ENCODE measurements at places on chromosomes 4 and X.

GRCh38 chrX:16687514-16687913 is 25.0 kb downstream of the CTPS2 start:
- no peak for DNase-seq

- DNase-seq = no peak
Observed at GRCh38 chr4:178344096-178344495, 901.9 kb upstream of the AGA start.

GRCh38 chrX:10104958-10105658 is 51.7 kb upstream of the CLCN4 start:
- DNase-seq = no peak

GRCh38 chrX:134749706-134750445 is 91.6 kb upstream of the PLAC1 start:
- DNase-seq = no peak

DNA sequence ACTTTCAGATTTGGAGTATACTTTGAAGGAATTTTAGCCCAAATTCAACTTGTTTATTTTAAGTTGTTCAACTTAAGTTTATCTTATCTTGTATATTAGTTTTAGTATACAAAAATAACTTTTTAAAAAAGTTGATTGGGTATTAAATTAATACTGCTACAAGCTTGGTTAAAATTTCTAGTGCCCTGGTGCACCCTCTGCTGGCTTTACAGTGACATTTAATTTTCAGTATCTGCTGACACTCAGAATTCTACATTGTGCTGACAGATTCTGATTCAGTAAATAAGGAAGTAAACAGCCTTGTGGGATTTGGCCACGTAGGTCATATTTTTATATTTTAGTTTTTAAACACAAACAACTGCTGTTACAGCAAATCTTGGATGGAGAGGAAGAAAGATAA is 2.9 kb downstream of the EDA start:
- DNase-seq = no peak

GRCh38 chr4:33064238-33064637 is 2344.1 kb downstream of the PCDH7 start:
- no peak for DNase-seq

DNA sequence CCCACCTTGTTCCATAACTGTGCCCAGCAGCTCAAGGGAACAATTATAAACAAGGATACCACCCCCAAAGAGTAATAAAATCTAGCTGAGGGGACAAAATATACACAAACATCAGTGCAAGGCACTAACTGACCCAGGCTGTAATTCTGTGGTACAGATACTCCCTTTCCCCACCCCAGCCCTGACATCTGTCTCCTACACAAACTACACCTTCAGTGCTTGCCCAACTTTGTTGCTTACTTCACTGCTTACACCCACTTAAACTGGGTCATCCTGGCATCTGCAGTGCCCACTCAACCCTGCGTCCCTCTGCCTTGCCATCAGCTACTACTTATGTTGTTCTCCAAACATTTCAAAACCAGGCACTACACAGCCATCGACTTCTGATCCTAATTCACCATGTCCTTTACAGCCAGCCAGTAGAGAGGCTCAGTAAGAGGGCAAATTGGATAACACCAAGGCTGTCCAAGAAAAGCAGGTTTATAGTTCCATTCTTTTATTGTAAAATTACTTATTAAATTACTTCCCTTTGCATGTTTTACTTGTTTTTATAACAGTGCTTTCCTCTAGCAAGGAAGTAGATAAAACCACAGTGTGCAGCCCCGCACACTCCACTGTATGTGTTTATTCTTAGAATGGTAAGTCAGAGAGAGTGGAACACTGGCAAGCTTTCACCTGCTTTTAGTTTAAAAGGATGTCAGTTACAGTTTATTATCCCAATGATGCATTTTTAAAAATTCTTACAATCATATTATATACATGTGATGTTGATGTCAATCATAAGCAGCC is 149.6 kb downstream of the INPP4B start:
- DNase-seq = no peak

GRCh38 chr4:143343276-143343831 is 6.7 kb downstream of the GAB1 start:
- DNase-seq = no peak

- no peak for DNase-seq
Observed at GRCh38 chr4:114028071-114028470, 48.6 kb upstream of the ARSJ start.

DNA sequence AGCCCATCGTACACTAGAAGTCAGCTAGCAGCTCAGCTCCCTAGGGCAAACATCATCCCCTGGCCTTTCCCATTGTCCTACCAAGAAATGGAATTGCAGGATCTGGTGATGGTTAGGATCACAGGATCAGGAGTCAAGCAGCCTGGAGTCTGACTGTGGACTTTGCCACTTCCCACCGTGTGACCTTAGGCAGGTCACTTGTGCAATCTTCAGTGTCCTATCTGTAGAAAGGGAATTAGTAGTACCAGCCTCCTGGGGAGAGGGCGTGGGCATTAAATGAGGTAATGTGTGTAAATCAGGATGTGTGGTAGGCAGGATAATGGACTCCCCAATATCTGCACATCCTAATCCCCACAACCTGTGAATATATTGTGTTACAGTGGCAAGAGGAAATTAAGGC is 38.6 kb upstream of the APLN start:
- DNase-seq = no peak

- DNase-seq = peak; percentile 17
Observed at GRCh38 chr4:184453365-184454160, 20.8 kb downstream of the IRF2 start.

- DNase-seq = no peak
Observed at GRCh38 chr4:108535757-108536156, 84.6 kb upstream of the RPL34 start.

- no peak for DNase-seq
Observed at GRCh38 chrX:72080800-72081199, 50.9 kb downstream of the RTL5 start.

GRCh38 chr4:115780268-115780667 is 666.8 kb upstream of the NDST4 start:
- DNase-seq = no peak

- DNase-seq = no peak
Observed at GRCh38 chrX:107562482-107562881, 65.8 kb upstream of the PRPS1 start.

- no peak for DNase-seq
Observed at GRCh38 chrX:46757052-46757451, 1.9 kb downstream of the SLC9A7 start.

DNA sequence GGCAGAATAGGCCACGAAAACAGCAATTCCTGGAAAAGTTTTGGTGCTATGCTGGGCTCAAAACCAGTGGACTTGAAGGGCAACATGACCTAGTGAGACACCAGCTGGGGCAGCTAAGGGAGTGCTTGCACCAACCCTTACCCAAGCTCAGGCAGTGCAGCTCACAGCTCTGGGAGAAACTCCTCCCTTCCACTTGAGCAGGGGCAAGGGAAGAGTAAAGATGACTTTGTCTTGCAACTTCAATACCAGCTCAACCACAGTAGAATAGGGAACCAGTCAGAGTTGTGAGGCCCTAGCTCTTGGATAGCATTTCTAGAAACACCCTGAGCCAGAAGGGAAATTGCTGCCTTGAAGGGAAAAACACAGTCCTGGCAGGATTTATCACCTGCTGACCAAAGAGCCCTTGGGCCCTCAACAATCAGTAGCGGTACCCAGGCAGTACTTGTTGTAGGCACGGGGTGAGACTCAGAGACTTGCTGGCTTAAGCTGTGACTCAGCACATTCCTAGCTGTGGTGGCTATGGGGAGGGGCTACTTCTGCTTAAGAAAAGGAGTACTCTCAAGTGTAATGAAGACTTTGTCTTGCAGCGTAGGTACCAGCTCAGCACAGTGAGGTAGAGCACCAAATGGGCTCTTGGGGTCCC is 19.7 kb upstream of the ABCG2 start:
- no peak for DNase-seq

DNA sequence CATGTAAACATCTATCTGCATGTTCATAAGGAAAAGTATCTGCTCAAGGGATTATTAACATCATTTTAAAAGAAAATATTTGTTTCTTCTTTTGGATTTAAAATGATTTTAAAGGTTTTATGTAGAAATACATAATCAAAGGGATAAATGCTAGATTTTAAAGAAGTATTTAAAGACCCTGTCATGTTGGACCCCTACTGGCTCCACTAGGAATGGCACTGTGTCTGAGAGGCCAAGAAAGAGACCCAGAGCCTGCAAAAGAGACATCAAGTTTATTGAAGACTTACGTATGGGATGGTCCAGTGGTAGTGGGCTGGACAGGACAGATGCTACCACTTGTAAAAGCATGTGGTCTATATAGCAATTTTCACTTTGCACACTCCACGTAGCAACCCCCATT is 78.7 kb upstream of the PCDH18 start:
- no peak for DNase-seq

DNA sequence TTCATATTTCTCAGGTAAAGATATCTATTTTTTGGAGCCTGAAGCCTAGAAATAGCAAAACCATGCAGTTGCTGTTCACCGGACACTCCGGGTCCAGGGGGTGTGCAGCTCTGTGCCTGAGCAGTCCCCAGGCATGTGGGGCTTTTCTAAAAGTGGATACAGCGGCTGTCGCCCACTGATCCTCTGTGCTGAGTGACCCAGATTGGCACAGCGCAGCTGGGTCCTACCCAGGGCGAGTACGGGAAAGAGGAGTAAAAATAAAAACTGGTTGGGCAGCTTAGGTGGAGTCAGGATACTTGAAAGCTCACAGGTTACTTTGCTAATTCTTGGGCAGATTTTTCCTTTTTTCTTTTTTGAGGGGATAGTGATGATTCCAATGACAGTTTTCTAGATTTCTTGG is 118.8 kb downstream of the UCHL1 start:
- no peak for DNase-seq

GRCh38 chrX:37818031-37818430 is 29.3 kb downstream of the DYNLT3 start:
- DNase-seq = no peak

DNA sequence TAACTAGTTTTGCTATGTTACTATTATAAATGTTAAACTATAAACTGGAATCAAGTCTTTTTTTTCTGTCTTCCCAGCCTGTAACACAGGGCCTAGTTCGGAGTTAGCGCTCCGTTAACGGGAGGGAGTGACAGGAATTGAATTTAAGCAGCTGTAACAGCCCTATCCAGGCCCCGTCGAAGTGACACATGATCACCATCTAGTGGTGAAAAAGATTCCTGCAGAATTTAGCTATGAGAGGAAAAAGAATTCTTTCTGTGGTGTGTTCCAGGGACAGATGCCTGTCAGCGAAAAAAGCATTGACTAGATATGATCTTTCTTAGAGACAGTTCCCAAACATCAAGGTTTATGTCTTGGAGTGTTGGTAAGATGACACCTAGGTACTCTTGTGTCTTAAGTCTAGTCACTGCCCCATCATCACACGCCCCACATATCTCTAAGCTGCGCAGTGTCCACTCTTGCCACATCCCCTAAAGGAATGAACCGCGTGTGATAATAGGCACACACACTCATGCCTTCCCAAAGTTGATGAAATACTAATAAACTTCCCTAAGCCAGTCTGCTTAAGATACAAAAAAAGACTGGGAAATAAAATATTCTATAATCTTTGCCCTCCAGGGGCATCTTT is 2.1 kb downstream of the GAB3 start:
- DNase-seq = peak; percentile 26

DNA sequence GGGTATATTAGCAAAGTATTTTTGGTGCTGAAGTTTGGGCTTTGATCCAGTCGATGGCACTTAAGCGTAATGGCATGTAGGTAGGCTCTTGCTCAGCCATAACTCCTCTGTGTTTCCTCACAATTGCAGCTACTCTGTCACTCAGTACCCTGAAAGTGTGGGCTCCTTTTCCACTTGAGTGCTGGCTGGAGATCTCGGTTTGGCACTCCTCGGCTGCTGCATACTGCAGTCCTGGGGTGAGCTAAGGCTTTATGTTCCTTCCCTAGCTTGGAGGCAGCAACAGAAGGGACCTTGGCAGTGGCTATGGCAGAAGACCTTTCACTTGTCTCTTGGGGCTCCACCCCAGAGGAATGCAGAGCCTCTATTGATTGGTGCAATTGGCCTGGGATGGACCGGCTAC is 106.7 kb upstream of the GRXCR1 start:
- DNase-seq = no peak

- no peak for DNase-seq
Observed at GRCh38 chr4:39341075-39341725, 25.0 kb downstream of the RFC1 start.

DNA sequence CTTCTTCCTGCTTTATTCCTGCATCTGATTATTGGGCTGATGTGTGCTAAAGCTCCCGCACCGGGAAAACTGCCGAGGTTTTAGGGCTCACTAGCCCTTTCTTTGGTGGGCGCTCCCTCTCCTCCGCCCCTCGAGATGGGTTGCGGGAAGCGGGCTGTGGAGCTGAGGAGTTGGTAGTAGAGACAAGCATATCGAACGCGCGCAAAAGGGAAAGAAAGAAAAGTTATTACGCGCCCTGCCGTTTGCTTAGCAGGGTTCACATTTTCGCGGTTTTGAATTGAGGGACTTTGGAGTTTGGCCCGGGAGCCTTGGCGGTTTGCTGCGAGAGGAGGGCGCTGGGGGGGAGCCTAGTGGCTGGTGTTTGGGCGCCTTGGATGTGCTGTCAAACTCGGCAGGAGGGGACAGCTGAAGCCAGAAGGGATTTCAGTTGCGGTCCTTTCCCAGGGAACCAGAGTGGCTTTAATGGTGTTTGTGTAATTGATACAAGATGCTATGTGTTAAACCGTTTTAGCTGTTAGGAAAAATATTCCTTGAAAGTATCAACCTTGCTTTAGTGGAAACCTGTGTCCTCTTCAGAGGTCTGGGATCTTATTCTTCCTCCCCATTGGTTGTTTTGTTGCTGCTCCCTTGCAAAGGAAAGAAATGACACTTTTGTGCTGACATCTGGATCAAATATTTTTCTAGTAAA is 1.1 kb downstream of the GAB1 start:
- no peak for DNase-seq

DNA sequence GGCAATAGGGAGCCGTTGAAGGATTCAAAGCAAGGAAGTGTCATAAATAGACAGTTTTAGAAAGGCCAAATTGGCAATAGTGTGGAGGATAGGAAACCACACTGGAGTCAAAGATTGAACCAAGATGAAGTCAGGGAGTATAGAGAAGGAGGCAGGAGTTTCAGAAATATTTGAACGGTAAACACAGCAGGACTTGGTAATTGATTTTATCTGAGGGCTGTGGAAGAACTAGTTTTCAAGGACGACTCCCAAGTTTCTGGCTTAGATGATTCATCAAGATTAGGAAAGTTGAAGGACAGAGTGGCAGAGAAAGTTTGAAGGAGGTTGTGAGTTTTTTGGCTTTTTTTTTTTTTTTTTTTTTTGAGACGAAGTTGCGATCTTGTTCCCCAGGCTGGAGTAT is 11.5 kb upstream of the TMEM31 start:
- DNase-seq = no peak

DNA sequence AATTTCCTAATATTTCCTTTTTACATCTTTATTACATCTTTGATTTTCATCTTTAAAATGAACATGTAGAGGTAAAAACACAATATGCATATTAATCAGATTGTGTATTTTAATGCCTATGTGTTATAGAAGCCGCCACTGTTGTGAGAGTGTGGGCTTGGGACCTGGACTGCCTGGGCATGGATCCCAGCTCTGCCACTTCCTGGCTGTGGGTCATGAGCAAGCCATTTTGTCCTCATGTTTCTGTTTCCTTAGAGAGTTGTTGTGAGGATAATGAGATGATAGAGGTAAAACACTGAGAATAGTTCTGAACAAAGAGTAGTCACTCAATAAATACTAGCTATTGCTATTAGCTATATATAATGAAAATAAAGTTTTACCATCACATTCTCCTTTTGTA is 38.4 kb upstream of the SCOC start:
- no peak for DNase-seq

GRCh38 chr4:126223784-126224407 is 909.1 kb downstream of the FAT4 start:
- DNase-seq = no peak

All from activated CD4-positive, alpha-beta T cell treated with anti-CD3 and anti-CD28 coated beads, Interleukin-2, amount 50 U/mL, for 4 hours (primary cell).